SW480 (cell line): ENCODE measurements at places on chromosomes 4 and X.

DNA sequence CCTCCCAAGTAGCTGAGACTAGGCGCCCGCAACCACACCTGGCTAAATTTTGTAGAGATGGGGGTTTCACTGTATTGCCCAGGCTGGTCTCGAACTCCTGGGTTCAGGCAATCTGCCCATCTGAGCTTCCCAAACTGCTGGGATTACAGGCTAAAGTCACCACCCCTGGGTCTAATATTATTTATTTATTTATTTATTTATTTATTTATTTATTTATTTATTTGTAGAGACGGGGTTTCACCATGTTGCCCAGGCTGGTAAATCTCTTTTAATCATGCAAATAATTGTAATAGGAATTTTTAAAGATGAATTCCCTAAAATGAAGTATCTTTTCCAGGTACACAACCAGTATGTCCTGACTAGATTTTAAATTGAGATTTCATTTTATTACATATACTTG is 761.8 kb downstream of the TRAM1L1 start:
- DNase-seq, result no peak

- DNase-seq, result no peak
Observed at GRCh38 chr4:25811374-25811690, 51.5 kb downstream of the SEL1L3 start.

- DNase-seq, result no peak
Observed at GRCh38 chrX:41616255-41616654, 72.5 kb upstream of the GPR34 start.

- DNase-seq, result no peak
Observed at GRCh38 chrX:38110231-38110630, 103.9 kb downstream of the SYTL5 start.

GRCh38 chr4:119082661-119083060 is 53.0 kb upstream of the MYOZ2 start:
- DNase-seq, result no peak

GRCh38 chrX:25737540-25737939 is 400.6 kb upstream of the MAGEB18 start:
- DNase-seq, result no peak

DNA sequence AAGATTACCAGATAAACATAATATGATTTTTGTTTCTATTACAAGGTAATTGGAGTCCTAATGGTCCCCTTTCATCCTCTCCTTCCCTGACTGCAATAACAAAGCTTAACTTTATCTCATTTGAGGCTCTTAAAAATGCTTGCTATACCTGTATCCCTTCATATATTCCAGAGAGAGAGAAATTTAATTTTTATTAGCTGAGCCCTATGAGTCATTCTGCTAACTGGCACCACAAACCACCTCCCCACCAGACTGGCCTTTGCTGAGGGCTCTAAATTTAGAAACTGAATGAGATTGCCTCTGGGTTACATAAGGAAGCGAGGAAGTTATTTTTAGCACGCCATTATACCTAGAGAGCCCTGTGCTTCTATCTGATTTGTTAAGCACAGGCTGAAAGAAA is 27.4 kb downstream of the CBLL2 start:
- peak; percentile 75 for DNase-seq

GRCh38 chr4:76772498-76773106 is 125.3 kb downstream of the SOWAHB start:
- DNase-seq, result no peak

DNA sequence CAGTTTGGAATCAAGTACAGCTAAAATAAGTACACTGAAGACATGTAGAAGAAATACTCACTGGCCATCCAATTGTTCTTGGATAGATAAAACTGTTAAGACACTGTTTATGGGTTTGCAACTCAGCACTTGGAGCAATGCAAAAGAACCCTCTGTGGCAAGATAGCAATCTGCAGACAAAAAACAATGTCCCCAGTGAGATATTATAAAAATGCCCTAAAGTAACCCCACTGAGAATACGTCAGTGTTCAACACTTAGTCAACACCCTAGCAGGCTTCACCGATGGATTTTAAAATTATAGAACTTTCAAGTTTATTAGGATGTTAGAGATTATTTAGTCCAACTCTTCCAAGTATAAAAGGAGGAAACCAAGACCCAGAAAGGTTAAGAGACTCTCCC is 47.5 kb upstream of the NDP start:
- no peak for DNase-seq

DNA sequence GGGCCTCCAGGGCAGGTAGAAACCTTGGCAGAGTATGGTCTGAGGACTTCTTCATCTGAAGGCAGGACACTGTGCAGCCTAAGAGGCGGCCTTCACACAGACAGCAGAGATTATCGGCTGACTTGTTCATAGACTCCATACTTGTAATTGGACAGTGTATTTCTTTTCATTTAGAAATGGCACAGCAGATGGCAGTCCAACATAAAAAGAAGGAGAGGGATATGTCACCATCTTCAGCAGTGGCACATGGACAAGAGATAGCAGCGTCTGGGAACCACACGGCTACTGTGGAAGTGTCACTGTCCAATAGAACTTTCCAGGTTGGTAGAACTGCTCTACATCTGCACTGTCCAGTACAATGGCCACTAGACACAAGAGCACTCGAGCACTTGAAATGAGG is 21.7 kb upstream of the GEMIN8 start:
- DNase-seq, result peak; percentile 15

DNA sequence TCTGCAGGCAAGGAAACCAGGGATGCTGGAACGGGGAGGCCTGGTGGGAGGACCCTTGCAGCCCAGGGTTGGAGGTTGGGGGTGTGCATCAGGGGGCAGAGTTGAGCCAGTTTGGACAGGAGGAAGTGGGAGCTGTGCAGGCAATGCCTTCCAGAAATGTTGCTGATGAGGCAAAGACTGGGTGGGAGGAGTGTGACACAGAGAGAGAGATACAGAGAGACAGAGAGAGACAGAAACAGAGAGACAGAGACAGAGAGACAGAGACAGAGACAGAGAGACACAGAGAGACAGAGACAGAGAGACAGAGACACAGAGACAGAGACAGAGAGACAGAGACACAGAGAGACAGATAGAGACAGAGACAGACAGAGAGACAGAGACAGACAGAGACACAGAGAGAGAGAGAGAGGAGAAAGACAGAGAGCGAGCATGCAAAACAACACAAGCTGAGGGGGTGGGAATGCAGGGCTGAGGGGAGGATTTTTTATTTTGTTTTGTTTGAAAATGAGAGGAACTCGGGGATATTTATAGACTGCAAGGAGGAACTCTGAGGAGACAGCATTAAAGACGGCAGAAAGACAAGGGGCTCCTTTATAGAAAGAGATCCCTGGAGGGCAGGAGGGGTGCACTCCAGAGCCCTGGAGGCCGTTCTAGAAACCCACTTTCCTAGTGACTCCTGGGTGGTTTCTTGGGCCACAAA is 1.9 kb upstream of the HAUS3 start:
- peak; percentile 19 for DNase-seq

DNA sequence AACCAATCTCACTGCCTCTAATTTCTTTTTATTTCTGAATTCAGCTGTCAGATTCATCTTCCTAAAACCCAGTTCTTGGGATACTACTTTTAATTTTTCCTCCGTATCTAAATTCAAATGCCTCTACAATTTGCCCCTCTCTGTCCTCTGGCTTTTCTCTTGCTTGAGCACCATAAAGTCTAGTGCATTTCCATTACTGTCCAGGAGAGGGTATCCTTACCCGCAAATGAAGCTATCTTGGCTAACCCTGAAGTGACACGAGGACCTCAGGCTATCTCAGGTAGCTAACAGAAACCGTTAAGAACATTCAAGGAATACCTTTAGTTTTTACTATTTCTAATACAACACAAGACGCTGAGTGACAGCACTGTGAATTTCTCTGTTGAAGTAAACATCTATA is 49.4 kb upstream of the PRR32 start:
- DNase-seq, result peak; percentile 21

DNA sequence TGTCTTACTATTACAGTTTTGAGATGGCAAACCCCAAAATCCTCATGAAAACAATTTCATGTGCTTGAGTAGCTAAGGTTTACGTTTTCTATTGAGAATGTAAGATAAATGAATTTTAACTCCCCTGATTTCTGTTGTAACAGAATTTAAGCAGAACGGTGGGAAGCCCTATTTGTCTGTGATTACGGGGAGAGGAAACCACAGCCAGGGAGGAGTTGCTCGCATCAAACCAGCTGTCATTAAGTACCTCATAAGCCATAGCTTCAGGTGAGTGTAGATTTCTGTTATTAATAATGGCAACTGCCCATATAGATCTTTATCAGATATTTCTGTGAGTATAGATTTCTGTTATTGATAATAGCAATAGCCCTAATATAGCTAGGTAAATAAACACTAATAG is 44.2 kb upstream of the RHOH start:
- DNase-seq, result no peak

- DNase-seq, result no peak
Observed at GRCh38 chrX:150421816-150422215, 58.7 kb downstream of the MAMLD1 start.

- no peak for DNase-seq
Observed at GRCh38 chr4:88064410-88064809, 57.0 kb downstream of the PKD2 start.

- no peak for DNase-seq
Observed at GRCh38 chr4:124890522-124890921, 178.0 kb upstream of the ANKRD50 start.

- DNase-seq, result peak; percentile 48
Observed at GRCh38 chrX:152072236-152072635, 66.1 kb downstream of the MAGEA10 start.

- DNase-seq, result no peak
Observed at GRCh38 chr4:111454961-111455360, 690.3 kb upstream of the FAM241A start.

GRCh38 chr4:38024206-38024509 is 64.0 kb downstream of the PTTG2 start:
- no peak for DNase-seq

- peak; percentile 43 for DNase-seq
Observed at GRCh38 chr4:68271851-68272357, 26.4 kb upstream of the TMPRSS11B start.

- DNase-seq, result no peak
Observed at GRCh38 chr4:76216524-76216923, 2.9 kb upstream of the SCARB2 start.

DNA sequence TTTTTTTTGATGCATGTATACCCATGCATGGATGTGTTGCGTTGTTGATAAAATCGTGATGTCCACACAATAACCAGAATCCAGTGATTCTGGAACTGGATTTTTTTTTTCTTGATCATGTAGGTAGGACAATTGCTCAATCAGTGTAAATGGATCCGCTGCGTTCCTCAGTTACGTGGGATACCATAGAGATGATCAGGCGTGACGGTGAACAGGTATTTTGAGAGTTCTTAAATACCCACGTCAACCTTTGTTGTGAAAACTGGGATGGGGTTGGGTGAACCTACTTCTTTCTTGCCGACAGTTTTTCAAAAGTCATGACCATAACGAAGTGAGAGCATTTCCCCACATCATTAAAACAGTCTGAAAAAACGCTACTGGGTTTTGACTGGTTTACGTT is 913 bp upstream of the SMIM10L2A start:
- no peak for DNase-seq

- no peak for DNase-seq
Observed at GRCh38 chr4:95540227-95540626, 8.5 kb downstream of the UNC5C start.

DNA sequence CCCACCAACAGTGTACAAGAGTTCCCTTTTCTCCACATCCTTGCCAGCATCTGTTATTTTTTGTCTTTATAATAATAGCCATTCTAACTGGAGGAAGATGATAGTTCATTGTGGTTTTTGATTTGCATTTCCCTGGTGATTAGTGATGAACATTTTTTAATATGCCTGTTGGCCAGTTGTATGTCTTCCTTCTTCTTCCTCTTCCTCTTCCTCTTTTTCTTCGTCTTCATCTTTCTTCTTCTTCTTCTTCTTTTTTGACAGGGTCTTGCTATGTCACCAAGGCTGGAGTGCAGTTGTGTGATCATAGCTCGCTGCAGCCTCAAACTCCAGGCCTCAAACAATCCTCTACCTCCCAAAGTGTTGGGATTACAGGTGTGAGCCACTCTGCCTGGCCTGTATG is 87.4 kb downstream of the CCDC160 start:
- DNase-seq, result no peak

GRCh38 chr4:95541889-95542607 is 6.7 kb downstream of the UNC5C start:
- DNase-seq, result no peak

GRCh38 chr4:163911891-163912290 is 417.4 kb downstream of the TMA16 start:
- no peak for DNase-seq

- DNase-seq, result no peak
Observed at GRCh38 chr4:71095545-71095944, 102.1 kb downstream of the DCK start.

DNA sequence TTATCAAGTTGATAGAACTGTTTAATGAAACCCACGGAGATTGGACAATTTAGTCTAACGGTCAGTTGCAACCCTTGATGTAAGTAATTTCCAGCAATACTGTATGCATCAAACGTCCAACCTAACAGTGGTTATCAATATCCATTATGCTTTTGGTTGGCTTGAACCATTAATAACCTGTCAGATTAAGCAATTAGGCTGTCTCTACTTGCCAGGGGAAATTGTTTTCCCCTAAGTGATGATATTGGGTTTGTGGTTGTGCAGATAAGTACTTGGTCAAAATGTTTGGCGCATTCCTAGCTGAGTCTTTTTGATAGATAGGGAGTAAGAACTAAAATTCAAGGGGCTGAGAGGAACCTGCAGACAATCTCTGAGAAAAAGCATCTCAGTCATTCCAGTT is 30.5 kb upstream of the ESX1 start:
- DNase-seq, result no peak

DNA sequence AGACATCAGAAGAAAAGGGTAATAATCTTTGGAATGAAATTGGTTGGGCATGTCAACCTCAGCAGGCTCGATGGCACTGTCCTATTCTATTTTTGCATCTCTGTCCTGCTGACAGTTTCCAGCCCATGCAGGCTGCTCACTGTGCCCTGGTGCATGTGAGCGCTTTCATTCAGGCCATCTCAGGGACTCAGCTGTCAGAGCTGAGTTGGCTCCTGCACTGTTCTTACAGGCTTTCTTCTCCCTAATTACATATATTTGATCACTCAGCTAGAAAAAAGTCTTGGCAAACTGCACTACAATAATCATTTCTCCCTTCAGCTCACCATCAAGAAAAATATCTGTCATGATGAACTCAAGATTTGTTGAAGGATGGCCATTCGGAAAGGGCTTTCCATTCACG is 84.7 kb downstream of the RASL11B start:
- no peak for DNase-seq

DNA sequence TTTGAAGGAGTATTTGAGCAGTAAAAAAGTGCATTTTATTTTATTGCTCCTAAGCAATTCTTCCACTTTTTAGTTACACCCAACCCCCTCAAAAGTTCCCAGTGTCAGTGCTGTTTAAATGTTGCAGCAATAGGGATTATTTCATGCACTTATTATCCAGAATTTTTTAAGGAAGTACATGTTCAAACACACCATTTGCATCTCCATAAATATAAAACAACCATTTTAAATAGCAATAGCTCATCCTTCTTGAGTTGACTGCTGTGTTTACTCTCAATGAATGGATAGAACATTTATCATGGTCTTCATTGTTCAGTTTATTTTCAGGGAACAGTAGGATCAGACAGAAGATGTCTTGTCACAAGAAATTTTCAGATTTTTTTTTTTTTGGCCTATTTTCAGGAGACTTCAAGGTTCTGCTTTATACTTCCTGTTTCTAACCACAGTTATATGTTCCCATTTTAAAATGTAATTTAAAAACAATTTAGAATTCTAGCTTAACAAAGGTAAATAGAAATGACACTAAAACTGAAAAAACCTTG is 171.9 kb downstream of the TMA16 start:
- no peak for DNase-seq

GRCh38 chr4:2934077-2934812 is 29.0 kb downstream of the NOP14 start:
- DNase-seq, result peak; percentile 22

- no peak for DNase-seq
Observed at GRCh38 chr4:150680651-150681050, 98.7 kb downstream of the MAB21L2 start.
